NCI-H1417 treated with DMSO at 0.1 percent for 48 hours (cell line): ENCODE measurements at places on chromosomes 1 and 21.
A peak's percentile ranks its signal among the peaks of the same experiment; 100 is the strongest.

- no peak for DNase-seq
Measured at GRCh38 chr1:8955406-8955805, 9.7 kb downstream of the CA6 start.

DNA sequence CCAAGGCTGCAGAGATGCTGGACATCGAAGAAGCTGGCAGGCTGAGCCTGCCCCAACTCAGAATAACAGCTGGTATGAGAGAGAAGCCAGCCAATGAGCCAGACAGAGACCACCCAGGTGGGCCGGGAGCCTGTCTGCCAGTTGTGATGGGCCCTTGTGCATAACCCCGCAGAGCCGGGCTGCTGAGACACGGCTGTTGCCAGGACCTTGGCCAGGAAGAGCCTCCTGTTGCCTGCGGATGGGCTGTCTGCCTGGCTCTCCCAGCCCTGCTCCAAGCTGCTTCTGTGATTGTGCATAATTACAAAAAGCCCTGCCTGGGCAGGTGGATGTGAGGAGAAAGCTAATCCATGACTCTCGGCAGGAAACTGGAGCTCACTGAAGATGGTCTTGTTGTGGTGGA lies 126.5 kb downstream of the CAPN8 start:
- DNase-seq, result no peak

- peak; percentile 25 for DNase-seq
Measured at GRCh38 chr1:31811605-31812004, 4.2 kb downstream of the SPOCD1 start.

GRCh38 chr1:78047631-78048030 lies 1.9 kb downstream of the GIPC2 start:
- no peak for DNase-seq

DNA sequence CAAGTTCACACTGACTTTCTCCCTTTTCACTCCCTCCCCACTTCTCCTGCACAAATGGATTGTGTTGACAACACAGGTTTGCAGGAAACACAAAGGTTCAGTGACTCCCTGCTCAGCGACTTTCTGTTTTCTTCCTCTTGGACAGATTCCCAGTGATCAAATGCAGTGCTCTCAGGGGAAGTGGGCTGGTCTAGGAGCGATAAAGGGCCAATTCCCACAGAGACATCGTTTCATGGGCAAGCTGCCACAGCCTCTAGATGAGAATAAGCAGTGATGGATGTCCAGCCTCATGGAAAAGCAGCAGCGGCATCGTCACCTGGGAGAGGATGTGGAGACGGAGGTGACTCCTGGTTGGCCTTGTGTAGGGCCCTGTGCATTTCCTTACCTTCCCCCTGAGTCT lies 30.6 kb downstream of the FYB2 start:
- no peak for DNase-seq

DNA sequence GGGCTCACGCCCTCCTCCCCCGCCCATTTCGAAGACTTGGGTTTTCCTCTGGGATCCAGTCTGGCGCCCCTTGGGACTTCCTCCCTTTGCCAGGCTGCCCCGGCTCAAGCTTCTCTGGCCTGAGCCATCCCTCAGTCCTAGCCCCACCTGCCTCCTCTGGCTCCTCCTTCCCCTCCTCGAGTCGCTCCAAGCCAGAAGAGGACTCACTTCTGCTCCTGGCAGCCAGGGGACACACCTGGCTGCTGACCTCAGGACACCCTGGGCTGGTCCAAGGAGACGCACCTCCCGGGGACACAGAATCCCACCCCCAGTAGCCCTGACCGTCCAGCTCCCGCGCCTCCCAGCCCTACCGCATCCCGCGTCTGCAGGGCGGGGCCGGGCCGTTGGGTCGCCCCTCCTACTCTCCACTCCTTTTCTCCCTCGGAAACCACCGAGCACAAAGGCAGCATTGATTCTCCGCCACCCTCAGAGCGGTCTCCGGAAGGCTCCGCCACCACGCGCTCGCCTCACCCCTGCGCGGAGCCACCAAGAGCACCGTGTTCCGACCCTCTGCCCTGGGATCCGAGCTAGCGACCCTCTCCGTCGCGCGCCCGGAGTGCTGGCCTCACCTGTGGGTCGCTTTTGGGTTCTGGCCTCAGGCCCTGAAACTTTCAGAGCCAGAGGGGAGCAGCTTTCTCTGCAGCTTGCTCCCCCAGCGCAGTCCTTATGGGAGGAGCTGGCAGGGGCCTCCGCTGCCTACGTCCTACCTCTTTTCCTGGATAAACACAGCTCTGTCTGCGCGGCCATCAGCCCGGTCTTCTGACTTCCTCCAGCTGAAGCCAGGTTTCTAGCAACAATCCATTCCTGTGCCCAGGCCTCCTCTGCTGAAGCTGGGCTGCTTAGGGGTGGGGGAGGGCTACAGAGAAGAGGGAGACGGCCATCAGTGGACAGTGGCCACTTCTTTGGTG lies at the start of gene C2CD4D:
C2CD4D (minus strand) TSS at position 364 of the 947 bp plus-strand sequence. CDS start 831 bp downstream, outside the sequence.
- DNase-seq, result peak; percentile 20

- DNase-seq, result no peak
Measured at GRCh38 chr1:183126528-183126927, 59.5 kb upstream of the LAMC2 start.

DNA sequence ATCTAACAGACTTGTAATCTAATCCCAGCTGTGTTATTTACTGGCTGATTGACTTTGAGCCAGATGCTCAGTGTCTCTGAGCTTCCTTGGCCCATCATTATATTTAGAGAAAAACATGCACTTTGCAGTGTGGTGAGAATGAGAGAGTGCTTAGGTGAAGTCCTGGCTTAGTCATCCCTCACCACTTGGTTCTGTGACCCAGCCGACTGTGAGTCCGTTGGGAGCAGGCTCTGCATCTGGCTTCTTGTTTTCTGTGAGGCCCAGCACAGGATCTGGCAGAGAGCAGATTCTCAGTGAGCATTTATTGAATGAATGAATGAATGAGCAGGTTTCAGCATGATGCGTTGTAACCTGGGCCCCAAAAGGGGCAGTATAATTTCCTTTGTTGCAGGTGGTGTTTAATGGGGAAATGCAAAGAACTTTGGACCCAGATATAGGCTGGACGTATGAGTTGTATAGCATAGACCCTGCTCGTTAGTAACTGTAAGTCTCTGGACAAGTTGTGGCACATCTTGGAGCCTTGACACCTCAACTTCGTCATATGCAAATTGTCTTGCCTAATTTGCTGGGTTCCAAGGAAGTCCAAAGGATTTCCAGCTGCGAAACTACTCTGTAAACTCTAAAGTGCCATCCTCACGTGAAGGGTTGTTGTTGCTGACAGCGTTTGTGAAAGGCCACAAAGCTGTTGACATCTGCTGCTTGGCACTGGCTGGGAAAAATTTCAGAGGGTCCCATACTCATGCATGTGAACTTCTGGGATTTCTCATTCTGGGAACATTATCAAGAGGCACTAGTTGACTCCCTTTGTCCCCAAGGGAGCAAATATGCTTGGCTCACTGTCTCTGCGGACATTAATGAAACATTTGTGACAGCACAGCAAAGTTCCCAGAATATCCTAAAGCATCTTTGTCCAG lies 138.8 kb upstream of the USP24 start:
- DNase-seq, result no peak

GRCh38 chr1:55812281-55812680 lies 597.1 kb upstream of the USP24 start:
- no peak for DNase-seq

GRCh38 chr1:47192458-47193384 lies 2.9 kb upstream of the PDZK1IP1 start:
- no peak for DNase-seq

DNA sequence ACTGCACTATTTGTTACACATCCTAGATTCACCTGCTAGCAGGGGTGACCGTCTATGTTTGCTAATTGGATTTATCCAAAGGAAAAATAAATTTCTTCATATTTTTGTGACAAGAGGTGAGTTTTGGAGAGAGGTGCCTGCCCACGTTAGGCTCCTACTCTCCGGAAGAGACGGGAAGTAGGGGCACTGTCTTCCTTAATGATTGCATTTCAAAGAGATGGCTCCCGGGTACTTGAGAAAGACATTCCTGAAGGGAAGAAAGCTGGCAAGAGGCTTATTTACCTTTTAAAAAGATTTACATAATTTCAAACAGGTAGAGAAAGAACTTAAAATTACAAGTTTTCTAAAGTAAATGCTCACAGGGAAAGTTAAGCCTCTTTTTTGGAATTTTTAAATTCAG lies 18.7 kb upstream of the IL19 start:
- DNase-seq, result no peak

DNA sequence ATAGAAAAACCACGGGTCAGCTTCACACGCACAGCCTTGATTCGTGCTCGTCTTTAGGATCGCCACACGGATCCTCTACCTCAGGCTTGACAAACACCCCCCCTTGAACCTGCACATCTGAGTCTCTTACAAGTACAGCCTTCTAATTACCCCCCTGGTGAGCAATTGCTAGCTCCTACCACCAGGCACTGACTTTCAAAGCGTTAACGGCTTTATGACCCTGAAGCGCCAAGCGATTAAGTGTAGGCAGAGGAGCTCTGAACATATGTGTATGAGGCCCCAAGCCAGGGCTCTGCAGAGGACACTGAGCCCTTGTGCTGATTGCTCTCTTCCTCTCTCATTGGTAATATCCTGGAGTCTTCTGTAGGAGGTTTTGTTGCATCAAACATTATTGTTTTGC lies 55.7 kb upstream of the EPHA8 start:
- DNase-seq, result peak; percentile 64

GRCh38 chr1:99496067-99496466 lies 149.8 kb upstream of the PALMD start:
- no peak for DNase-seq

- no peak for DNase-seq
Measured at GRCh38 chr1:70436622-70437251, 25.7 kb downstream of the CTH start.

- DNase-seq, result no peak
Measured at GRCh38 chr1:36383240-36383639, 2.5 kb downstream of the STK40 start.

GRCh38 chr1:55252942-55253589 lies 37.9 kb upstream of the USP24 start:
- no peak for DNase-seq

GRCh38 chr1:45359882-45360513 lies 19.8 kb upstream of the MUTYH start:
- DNase-seq, result no peak

DNA sequence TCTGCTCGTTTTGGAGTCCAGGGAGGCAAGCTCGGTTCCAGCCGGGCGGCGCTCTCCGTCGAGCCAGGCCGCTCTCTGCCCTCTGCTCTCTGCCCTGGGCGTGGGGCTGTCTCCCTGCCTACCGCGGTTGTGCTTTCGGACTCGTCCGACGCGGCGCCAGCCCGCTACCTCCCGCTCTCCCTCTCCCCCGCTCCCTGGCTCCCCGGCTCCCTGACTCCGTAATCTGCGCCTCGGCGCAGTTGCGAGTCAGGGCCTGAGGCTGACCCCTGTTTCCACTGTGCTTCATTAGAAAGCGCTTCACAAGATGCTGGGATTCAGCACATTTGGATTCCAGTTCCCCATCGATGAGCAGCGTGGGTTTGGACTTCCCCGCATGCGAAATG lies 2.2 kb downstream of the SOX13 start:
- DNase-seq, result no peak

DNA sequence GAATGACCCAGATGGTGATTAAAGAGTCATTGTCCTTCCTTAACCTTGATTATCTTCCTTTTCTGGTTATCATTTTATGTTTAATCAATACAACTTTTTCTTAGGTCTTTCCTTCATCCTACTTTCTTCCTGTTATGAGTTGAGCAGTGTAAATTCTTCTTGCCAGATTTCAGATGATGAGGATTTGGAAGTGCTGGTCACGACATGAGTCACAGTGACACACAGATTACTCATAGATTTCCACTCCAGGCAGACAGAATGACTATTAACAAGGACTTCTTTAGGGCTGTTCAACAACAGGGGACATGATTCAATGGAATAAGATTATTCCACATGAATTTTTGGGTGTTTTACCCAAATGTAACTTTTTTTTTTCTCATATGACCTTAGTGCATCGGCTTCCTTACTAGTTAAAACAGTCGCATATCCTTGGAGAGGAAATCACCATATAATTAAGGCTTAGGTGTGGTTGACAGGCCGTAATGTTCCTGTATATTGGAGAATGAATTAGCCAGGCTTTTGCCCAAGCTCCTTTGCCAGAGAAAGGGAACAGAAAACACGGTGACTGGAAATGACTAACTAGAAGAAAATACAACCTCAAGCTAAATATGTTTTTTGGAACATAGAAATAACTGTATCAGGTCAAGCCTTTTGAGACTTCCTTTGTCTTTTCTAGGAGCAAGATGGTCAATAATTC lies 44.2 kb downstream of the PRRX1 start:
- no peak for DNase-seq

- no peak for DNase-seq
Measured at GRCh38 chr1:6267686-6268322, 6.9 kb upstream of the GPR153 start.

- no peak for DNase-seq
Measured at GRCh38 chr1:9892563-9893528, 17.2 kb downstream of the CTNNBIP1 start.

- DNase-seq, result no peak
Measured at GRCh38 chr21:39232861-39233291, 49.6 kb upstream of the PSMG1 start.

GRCh38 chr1:160211046-160211790 lies 6.0 kb downstream of the PEA15 start:
- DNase-seq, result no peak

GRCh38 chr1:221839782-221840395 lies 98.0 kb upstream of the DUSP10 start:
- DNase-seq, result no peak

DNA sequence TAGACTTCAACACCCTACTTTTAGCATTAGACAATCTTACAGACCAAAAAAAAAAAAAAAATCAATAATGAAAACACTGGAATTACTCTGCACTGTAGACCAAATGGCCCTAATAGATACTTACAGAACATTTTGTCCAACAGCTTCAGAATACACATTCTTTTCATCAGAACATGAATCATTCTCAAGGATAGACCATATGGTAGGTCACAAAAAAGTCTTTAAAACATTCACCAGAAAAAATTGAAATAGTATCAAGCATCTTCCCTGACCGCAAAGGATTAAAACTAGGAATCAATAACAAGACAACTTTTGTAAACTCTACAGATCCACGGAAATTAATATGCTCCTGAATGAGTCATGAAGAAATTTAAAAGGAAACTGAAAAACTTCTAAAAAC lies 22.5 kb downstream of the ZNF670 start:
- no peak for DNase-seq

GRCh38 chr1:186884251-186884650 lies 55.5 kb downstream of the PLA2G4A start:
- no peak for DNase-seq

GRCh38 chr1:29508458-29509107 lies 272.3 kb downstream of the PTPRU start:
- DNase-seq, result no peak

GRCh38 chr1:167273027-167273800 lies 52.5 kb downstream of the POU2F1 start:
- no peak for DNase-seq
